ENCODE measurements at places on chromosomes 2 and 18. TPM values are rescaled to one million over a fixed set of nuclear protein-coding genes. Genes with fewer than 3 reads are reported as not detected.

GAD1 gene
- polyA plus RNA-seq: 0.82 TPM

LRP1B gene
- polyA plus RNA-seq: not detected

GREB1L gene
- polyA plus RNA-seq: 1.2 TPM

PTMA gene
- 1,580 TPM for polyA plus RNA-seq

CCDC121 gene
- polyA plus RNA-seq: 0.46 TPM

GPR55 gene
- not detected for polyA plus RNA-seq

CXCR1 gene
- 0.39 TPM for polyA plus RNA-seq

RSAD2 gene
- 1.9 TPM for polyA plus RNA-seq

IL1R2 gene
- polyA plus RNA-seq: 44.6 TPM

SLC14A1 gene
- 0.21 TPM for polyA plus RNA-seq

ZBTB7C gene
- 0.02 TPM for polyA plus RNA-seq

MPP4 gene
- polyA plus RNA-seq: 0.31 TPM

NT5C1B gene
- not detected for polyA plus RNA-seq

Data from foreskin keratinocyte (primary cell).